ENCODE measurements at places on chromosomes 1 and 21. TPM values are rescaled to one million over a fixed set of nuclear protein-coding genes. Genes with fewer than 3 reads are reported as not detected.

The LRRC38 gene
- not detected for total RNA-seq

The DYNLT5 gene
- total RNA-seq = not detected

The NKAIN1 gene
- total RNA-seq = 0.35 TPM

The SPATA1 gene
- 0.85 TPM for total RNA-seq

The PDC gene
- total RNA-seq = not detected

The TACSTD2 gene
- total RNA-seq = not detected

The RNU1-3 gene
- under 0.01 TPM for total RNA-seq

The LCE3E gene
- not detected for total RNA-seq

The MEX3A gene
- total RNA-seq = 1.1 TPM

The P3R3URF gene
- total RNA-seq = not detected

The TPTE gene
- not detected for total RNA-seq

The SPRR2A gene
- total RNA-seq = not detected

The EFNA1 gene
- total RNA-seq = 10.2 TPM

The FNBP1L gene
- 11.8 TPM for total RNA-seq

The SEMA6C gene
- total RNA-seq = 3.7 TPM

The TARBP1 gene
- 11.8 TPM for total RNA-seq

The OR2T2 gene
- total RNA-seq = not detected

The ARHGEF16 gene
- total RNA-seq = 0.23 TPM

The POTED gene
- total RNA-seq = not detected

The RAB4A gene
- 66.8 TPM for total RNA-seq

The CFHR1 gene
- total RNA-seq = not detected

The SV2A gene
- 5.8 TPM for total RNA-seq

The TM2D1 gene
- total RNA-seq = 55.8 TPM

The OR2AK2 gene
- total RNA-seq = not detected

The OLFML2B gene
- total RNA-seq = 3.4 TPM

The CCDC181 gene
- not detected for total RNA-seq

The EXTL1 gene
- 0.60 TPM for total RNA-seq

The EPHA2 gene
- total RNA-seq = 21.6 TPM

The S100A3 gene
- total RNA-seq = 2.5 TPM

The AGO3 gene
- 8.2 TPM for total RNA-seq

The PTGFRN gene
- 58.3 TPM for total RNA-seq

The LCE6A gene
- not detected for total RNA-seq

The PLA2G2C gene
- total RNA-seq = not detected

The PODN gene
- 92.3 TPM for total RNA-seq

The PDPN gene
- 32.9 TPM for total RNA-seq

The EIF4G3 gene
- 37.0 TPM for total RNA-seq

The EXO1 gene
- 0.58 TPM for total RNA-seq

The IFNAR2 gene
- 12.0 TPM for total RNA-seq

The ZNF593OS gene
- not detected for total RNA-seq

The ARPC5 gene
- total RNA-seq = 85.8 TPM

The RASAL2 gene
- 14.5 TPM for total RNA-seq

The KCNK2 gene
- 17.9 TPM for total RNA-seq

The C8A gene
- not detected for total RNA-seq

The HSPB7 gene
- 2.0 TPM for total RNA-seq

The NGF gene
- total RNA-seq = 22.8 TPM

The NOS1AP gene
- total RNA-seq = not detected

The HEATR1 gene
- total RNA-seq = 24.9 TPM

The LCK gene
- total RNA-seq = not detected

The LENEP gene
- not detected for total RNA-seq

The LRRC8D gene
- 29.8 TPM for total RNA-seq

The TRPM2 gene
- not detected for total RNA-seq

The FOXD2 gene
- 2.2 TPM for total RNA-seq

The CRP gene
- total RNA-seq = not detected

The PALMD gene
- 1.2 TPM for total RNA-seq

Data from pericardium fibroblast (primary cell).